ENCODE measurements at places on chromosomes 7 and 10. TPM values are rescaled to one million over a fixed set of nuclear protein-coding genes. Genes with fewer than 3 reads are reported as not detected.

DNA sequence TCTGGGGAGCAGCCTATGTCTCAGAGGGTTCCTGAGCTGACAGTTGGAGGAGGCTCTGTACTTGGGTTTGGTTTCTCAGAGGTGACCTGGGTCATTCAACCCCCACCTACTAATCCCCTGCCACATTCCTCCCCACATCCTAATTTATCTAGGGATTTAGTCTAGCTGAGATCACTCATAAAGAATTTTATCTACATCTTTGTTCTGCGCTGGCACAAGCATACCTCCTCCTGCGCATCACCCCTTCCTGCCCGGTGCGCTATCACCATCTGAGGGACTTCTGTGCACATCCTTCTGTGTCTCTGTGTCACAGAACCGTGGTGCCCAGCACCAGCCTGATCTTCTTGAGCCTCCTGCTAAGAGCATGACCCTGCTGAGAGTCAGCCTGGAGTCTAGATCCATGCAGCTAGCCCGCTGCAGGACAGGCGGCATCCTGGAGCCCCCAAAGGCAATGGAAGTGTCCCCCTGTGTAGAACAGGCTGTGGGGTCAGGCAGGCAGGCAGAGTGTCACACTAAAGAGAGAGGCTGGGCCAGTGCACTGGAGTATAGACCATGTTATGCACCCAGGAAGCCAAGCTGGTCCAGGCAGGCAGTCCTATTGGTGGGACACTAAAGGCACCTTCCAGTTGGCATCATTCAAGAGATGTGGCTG lies 63.6 kb downstream of the ARHGAP22 start:
- no peak for DNase-seq

- no peak for DNase-seq
These were observed 179.6 kb upstream of the MKI67 start for GRCh38 chr10:128305601-128306345.

GRCh38 chr10:35447693-35448407 lies 111.5 kb downstream of the CCNY start:
- no peak for DNase-seq

- no peak for DNase-seq
These were observed 56.3 kb upstream of the BMPER start for GRCh38 chr7:33849004-33849403.

AKR1C8 gene
- not detected for total RNA-seq

NRCAM gene
- not detected for total RNA-seq

GRCh38 chr10:89278034-89278535 lies 23.8 kb upstream of the IFIT2 start:
- DNase-seq = peak; percentile 95

- no peak for DNase-seq
These were observed 215.5 kb upstream of the PRKCQ start for GRCh38 chr10:6795541-6795940.

- no peak for DNase-seq
These were observed 18.1 kb upstream of the PALS2 start for GRCh38 chr7:24555184-24555583.

- DNase-seq = no peak
These were observed 167.3 kb upstream of the DKK1 start for GRCh38 chr10:52146766-52147165.

- DNase-seq = peak; percentile 81
These were observed at the start of gene JAZF1 for GRCh38 chr7:28180364-28181147. Gene JAZF1 (minus strand): TSS chr7:28180795.

ANKRD61 gene
- 0.42 TPM for total RNA-seq

GRCh38 chr7:151393031-151393977 lies 16.5 kb downstream of the WDR86 start:
- no peak for DNase-seq

- no peak for DNase-seq
These were observed 1163.4 kb upstream of the AUTS2 start for GRCh38 chr7:68434857-68435256.

DNA sequence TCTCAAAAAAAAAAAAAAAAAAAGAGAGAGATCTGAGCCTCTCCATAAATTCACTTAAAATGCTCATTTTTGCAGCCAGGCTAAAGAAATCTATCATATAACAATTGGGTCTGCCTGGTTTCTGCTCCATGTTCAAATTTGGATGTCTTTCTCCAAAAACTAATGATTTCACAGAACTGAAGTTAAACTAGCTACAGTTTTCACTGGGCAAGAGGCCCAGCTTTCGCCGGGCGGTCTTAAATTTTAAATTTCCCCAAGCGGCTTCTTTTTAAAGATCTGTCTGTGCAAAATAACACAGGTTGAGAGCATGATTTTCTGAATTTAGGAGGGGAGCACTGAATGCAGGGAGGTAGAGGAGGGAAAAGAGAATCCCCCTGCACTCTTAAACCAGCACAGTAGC lies 603.4 kb downstream of the KCNMA1 start:
- no peak for DNase-seq

DNA sequence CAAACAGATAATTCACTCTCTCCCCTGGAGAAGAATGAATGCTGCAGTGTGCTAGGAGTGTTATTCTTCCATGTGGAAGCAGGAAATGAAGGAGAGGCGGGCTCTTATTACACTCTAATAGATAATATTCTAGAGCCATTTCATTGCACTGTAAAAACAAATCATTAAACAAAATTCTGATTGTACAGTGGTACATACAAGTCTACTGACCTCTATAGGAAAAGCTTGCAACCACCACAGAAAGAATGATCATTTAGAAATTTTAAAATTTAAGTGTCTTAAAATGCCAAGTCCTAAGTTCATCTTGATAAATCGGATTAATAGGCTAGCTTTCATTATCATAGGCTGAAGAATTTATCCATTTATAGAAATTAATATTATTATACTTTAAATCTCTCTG lies 960.3 kb upstream of the LRRN3 start:
- DNase-seq = no peak

DNA sequence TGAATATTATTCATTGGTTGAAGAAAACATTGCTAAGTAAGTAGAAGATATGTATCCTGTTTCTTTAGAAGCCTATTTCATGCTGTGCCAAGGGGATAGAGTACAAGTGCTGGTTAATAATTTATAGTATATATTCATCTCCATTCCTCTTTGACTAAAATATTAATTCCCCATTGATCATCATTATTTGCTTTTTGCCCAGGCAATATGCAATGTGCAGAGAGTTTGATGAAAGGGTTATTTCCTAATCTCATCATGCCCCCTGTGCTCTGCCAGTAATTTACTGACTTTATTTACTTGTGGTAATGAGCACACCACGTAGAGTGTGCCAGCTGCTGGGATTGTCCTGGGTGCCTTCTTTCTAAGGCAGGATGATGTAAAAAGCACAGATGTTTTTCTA lies 180.9 kb downstream of the REEP3 start:
- DNase-seq = no peak
